ENCODE measurements at places on chromosomes 4 and X.

DNA sequence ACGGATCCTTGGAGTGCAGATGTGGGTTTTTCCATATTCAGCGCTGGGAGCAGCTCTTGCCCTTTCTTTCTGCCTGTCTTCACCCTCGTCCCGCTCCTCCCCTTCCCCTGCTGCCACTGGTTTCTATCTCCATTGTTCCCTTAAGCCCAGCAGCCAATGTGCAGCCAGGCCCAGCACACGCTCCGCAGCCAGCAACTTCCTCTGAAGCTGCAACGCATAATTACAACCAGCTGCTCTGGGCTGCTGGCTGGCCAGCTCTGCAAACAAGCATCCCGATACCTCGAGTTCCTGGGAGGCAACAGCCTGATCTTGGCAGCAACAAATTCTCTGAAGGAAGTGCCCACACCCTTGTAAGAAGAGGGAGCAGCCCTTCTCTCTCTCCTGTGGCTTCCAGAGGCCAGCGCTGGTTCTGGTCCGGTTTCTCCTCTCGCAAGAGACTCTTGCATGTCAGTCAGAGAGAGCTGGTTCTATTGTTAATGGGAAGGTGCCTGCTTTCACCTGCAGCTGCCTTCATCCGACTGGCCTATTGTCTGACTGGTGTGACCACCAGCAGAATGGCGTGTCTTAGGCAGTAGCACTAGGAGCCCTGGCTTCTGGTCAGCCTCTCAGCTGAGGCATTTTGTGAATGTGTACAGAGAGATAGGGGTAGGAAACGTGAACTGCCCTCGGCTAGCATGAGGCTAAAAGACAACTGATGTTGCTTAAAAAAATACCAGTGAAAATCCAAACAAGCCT is 83.8 kb upstream of the MAML3 start:
- no peak for DNase-seq

DNA sequence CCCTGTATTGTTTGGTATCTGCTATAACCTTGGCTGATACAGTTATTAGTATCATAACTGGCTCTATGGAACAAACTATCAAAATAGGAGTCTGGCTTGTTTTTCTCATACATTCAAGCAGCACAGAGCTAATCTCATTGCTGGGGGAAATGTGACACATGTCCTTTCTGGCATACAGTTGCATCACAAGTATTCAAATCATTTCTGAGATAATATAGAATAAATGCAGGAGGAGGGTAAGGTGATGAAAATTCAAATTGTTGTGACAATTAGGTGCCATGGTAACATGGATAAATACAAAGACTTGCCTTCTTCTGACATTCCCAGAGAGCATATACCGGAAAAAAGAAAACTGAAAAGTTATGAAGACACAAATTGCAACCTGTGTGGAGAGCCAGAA is 2706.8 kb downstream of the ARAP2 start:
- no peak for DNase-seq

- DNase-seq, result no peak
Measured at GRCh38 chr4:152729466-152729865, 49.7 kb upstream of the TMEM154 start.

DNA sequence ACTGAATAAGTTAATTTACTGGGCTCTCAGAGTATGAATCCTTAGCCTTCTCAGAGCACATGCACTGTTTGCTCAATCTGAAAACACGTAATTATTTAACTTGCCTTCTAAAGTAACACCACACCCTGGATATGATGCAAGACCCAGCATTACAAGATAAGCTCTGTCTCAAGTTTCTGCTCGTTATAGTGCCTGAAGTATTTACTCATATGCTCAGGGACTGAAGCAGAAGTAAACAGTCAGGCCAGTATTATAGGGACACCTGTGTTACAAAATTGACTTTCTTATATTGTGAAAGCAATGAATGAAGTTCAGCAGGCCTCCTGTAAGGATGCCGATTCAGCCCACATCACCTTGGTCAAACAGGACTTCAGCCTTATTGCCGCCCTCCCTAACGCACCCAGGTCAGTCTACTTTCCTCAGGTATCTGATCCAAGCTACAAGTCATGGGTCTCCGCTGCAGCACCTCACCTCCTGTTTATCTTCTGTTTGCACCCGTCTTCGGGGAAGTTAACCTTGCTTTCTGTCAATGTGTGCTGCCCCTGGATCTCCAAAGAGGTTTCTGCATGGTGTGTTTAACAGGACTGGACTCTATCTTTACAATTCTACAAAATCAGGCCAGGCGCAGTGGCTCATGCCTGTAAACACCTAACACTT is 42.8 kb upstream of the KLF3 start:
- DNase-seq, result no peak

DNA sequence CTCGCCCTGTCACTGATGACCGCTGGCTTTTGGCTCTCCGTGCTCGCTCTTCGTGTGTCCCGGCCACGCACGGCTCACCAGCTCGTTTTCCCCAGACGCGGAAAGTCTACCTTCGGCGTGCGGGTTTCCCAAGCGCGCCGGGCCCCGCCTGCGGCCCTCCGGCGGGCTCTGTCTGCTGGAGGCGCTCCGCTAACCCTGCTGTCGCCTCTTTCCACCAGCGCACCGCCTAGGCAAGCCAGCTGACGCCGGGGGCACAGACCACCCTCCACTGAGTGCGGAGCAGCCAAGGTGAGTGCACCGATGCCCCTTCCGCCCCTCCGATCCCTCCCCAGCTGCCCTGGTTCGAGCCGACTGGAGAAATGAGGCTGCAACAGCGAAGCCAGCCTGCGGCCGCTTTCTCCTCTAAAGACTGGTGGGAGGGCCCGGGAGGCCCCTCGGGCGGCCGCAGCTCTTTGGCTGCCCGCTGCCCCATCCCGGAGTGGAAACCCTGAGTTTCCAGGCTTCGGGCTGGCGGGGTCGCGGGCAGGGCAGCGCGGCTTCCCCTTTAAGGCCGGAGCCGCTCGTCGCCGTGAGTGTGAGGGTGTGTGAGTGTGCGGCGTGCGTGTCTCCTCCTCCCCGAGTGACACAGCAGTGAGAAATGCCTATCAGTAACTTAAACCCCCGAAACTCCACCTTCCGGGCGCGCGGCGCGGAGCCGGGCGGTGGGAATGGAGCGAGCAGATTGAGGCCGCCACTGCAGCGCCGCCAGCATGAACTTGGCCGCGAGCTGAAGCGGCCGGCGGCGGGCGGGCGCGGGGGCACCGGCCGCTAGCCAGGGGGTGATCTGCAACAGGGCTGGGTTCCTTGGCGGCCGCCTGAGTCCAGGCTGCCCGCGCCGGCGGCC is at the start of gene MAMLD1:
Gene MAMLD1 (plus strand): TSS at position 719 of the 883 bp plus-strand sequence. CDS start 82,200 bp downstream, outside the sequence.
- DNase-seq, result no peak

DNA sequence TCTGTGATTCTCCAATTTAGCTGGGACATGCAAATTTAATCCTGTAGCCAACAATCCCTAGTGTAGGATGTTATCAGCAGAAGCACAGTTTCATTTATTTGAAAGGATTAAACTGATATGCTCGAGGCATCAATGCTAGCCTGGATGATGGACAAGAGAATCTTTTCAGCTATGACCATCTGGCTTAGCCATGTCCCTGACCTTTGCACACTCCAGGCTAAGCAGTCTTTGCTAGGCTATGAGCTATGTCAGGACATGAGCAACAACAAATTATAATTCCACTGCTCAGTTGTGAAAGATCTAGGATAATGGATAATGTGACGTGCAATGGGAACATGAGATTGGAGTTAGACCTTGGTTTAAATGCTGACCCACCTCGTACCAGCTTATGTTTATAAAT is 32.0 kb downstream of the NPY1R start:
- DNase-seq, result no peak

DNA sequence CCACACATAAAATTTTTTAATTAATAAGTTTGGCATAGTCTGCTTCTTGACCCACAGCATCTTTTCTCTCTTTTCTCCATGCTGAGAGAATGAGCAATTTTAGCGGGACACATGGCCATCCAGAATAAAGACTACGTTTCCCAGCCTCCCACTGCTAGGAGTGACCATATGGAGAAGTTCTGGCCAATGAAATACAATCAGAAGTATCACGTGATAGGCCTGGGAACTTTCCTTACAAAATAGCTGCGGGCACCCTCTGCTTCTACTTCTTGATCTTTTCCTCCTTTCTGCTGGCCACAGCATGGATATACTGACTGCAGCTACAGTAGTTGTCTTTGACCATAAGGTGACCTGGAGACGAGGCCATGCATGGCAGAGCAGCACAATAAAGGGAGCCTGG is 348.0 kb downstream of the BCOR start:
- DNase-seq, result no peak

DNA sequence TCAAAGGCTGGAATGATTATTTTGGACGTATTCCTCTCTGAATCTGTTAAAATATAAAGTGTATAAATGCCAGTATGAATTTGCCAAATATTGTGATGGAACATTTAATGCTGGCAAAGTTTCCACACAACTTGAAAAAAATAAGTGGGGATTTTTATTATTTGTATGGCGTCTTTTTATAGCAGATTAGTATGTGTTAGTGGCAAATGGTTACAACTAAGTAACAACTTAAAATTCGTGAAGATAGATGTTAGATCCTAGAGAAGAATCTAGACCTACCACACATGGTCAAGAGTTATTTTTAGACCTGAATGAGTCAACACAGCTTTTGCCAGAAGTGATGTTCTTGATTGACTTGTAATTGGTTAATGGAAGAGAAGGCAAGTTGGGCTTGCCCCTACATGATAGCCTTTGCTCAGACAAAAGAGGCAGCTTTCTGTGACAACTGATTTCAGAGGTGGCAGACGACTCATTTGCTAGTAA is 4.8 kb downstream of the CPE start:
- no peak for DNase-seq

- DNase-seq, result no peak
Measured at GRCh38 chr4:94262163-94263016, 54.7 kb downstream of the SMARCAD1 start.

DNA sequence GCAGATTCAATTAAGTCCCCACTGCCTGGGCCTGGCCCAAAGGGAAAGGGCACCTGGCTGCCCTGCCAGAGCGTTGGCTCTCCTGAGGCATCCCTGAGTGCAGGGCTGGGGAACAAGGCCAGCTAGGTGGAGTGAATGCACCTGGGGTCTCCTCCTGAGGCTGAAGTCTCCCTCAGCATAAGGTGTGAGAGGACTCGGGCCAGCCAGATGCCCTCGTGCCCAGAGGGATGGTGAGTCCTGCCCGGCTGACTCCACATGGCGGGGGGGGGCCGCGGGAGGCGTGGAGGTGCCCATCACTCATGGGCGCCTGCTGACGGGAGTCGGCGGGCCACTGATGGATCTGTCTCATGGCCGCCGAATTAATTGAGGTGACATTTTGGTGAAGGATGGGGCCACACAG is 87.8 kb downstream of the GATB start:
- no peak for DNase-seq

- no peak for DNase-seq
Measured at GRCh38 chrX:114049063-114049462, 534.8 kb upstream of the HTR2C start.

DNA sequence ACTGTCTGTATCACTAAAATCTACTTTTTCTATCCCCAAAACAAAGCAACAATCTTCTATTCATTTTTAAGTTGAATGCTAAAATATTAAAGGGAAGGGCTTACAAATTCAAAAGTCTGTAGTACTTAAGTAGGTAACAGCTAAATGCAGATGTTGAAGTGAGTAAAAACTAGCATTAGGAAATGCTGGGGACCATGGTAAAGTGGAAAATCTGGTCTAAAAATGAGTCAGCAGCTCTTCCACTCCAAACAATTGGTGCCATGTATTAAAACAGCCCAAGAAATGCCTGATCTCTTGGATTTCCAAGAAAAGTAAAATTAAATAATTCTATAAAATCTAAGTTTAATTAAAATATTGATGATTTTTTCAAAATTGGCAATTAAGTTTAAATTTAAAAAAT is 73.3 kb upstream of the PPP3CA start:
- no peak for DNase-seq

- DNase-seq, result no peak
Measured at GRCh38 chr4:152089584-152089983, 328.8 kb upstream of the GATB start.

- no peak for DNase-seq
Measured at GRCh38 chr4:158778712-158779111, 9.9 kb downstream of the FNIP2 start.
